ENCODE measurements at places on chromosomes 1 and 21. TPM values are rescaled to one million over a fixed set of nuclear protein-coding genes. Genes with fewer than 3 reads are reported as not detected.

The CHIA gene
- total RNA-seq, result not detected

The ELF3 gene
- total RNA-seq, result 1.9 TPM

The ALX3 gene
- total RNA-seq, result not detected

The GNAT2 gene
- total RNA-seq, result not detected

The GPR3 gene
- 0.51 TPM for total RNA-seq

The PFKFB2 gene
- total RNA-seq, result 11.1 TPM

The TAS1R1 gene
- total RNA-seq, result not detected

The KCNJ6 gene
- total RNA-seq, result not detected

The FCN3 gene
- total RNA-seq, result 51.9 TPM

The NR1I3 gene
- total RNA-seq, result not detected

The KCNC4 gene
- 12.8 TPM for total RNA-seq

The TMEM82 gene
- not detected for total RNA-seq

The DISP3 gene
- not detected for total RNA-seq

The FCAMR gene
- total RNA-seq, result not detected

DNA sequence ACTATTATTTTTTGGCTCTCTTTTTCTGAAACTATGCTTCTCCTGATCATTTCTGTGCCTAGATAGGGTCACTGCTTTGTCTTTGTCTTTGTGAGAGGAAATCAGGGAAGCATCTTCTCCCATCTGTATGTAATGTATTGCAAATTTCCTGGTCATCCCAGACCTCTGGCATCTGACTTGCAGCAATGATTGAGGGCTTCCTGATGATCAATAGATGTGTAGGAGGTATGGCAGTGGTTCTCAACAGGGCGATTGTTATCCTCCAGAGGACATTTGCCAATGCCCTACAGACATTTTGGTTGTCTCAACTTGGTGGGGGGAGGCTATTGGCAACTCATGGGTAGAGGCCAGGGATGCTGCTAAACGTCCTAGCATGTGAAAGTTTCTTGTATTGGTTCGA lies 64.7 kb downstream of the RGL1 start:
- no peak for DNase-seq

- no peak for DNase-seq
These were observed 27.2 kb downstream of the SYT6 start for GRCh38 chr1:114126261-114127095.

DNA sequence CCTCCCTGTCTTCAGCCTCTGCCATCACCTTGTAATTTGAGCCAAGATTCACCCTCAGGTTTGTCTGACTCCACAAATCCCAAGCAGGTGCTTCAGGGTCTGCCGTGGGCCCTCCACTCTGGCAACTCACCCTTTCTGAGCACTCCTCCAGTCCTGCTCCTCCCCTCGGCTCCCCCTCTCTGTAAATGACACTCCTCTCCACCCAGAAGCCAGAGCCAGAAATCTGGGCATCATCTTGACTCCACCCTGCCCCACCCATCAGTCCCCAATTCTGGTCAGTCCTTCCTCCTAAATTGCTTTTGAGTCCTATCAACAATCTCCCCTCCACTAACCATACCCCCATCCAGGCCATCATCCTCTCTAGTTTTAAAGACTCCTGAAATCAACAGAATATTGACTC lies 40.5 kb downstream of the RCSD1 start:
- DNase-seq, result no peak

DNA sequence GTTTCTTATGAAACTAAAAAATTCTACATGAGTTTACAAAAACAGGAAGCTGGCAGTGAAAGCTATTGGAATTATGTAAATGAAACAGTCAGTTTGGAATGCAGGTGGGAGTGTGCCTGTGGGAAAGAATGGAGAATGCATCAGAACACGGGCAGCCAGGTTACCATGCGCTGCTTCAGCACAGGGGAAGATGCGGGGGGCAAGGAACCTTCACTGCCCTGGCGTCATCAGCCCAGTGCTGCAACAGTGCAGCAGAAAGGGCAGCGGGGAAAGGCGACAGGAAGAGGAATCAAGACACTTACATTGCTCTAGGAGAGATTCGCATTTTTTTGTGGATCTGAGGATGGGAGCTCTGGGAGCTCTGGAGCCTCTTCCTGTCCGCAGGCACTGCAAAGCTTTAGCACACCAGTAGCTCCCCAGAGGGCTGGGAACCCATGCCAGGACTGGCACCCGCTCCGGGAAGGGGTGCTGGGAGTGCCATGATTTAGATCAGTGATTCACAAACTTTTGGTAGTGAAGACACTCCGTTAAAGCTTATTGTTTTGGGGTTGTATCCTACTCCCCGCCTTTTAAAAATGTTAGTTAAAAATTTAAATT lies 64.1 kb upstream of the WDR26 start:
- no peak for DNase-seq

- DNase-seq, result no peak
These were observed 75.9 kb upstream of the CACYBP start for GRCh38 chr1:174923820-174924219.

- no peak for DNase-seq
These were observed 38.5 kb upstream of the ENAH start for GRCh38 chr1:225691377-225691776.

- DNase-seq, result no peak
These were observed 119.4 kb downstream of the CAMTA1 start for GRCh38 chr1:6904476-6905170.

- DNase-seq, result no peak
These were observed 7.0 kb downstream of the AHDC1 start for GRCh38 chr1:27596986-27597385.

- DNase-seq, result no peak
These were observed 38.7 kb upstream of the DESI2 start for GRCh38 chr1:244614113-244614836.

- DNase-seq, result no peak
These were observed 8.8 kb upstream of the TIAM1 start for GRCh38 chr21:31352836-31353235.

- no peak for DNase-seq
These were observed 166.9 kb upstream of the FOXD3 start for GRCh38 chr1:63155437-63155836.

GRCh38 chr21:34878501-34878900 lies 170.6 kb downstream of the RUNX1 start:
- DNase-seq, result no peak

DNA sequence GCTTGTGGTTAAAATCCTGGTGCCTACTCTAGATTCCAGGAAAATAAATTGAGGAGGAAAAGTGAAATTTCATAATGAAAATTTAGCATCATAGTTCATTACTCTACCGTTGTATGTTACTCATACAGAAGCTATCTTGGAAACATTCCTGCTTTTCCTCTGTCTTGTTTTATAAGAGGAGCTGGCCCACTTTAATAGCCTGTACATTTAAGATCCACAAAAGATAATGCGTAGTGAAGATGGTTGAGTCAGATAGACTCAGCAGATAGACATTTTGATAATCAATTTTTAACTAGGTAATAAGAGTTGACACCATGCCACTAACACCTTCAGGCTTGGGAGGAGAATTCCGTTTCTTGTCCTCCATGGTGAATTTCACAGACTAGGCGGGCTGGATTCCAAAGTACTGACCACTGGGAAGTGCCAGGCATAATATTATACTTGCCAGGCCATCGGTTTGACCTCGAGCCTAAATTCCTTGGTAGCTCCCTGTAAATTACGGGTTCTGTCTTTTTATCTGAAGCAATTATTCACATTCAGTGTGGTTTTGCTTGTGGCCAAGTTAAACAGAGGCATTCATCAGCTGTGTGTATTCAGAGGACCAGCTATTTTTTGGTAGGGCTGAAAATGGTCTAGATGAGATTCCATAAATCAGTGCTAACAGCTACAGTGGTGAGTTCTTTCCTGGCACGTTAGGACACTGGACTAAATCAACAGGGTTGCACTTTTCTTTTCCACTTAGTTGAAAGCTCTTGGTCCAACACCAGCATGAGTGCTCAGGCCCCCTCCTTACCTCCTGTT lies 111.9 kb upstream of the KAZN start:
- DNase-seq, result no peak

GRCh38 chr1:14794136-14794768 lies 195.8 kb downstream of the KAZN start:
- DNase-seq, result no peak

DNA sequence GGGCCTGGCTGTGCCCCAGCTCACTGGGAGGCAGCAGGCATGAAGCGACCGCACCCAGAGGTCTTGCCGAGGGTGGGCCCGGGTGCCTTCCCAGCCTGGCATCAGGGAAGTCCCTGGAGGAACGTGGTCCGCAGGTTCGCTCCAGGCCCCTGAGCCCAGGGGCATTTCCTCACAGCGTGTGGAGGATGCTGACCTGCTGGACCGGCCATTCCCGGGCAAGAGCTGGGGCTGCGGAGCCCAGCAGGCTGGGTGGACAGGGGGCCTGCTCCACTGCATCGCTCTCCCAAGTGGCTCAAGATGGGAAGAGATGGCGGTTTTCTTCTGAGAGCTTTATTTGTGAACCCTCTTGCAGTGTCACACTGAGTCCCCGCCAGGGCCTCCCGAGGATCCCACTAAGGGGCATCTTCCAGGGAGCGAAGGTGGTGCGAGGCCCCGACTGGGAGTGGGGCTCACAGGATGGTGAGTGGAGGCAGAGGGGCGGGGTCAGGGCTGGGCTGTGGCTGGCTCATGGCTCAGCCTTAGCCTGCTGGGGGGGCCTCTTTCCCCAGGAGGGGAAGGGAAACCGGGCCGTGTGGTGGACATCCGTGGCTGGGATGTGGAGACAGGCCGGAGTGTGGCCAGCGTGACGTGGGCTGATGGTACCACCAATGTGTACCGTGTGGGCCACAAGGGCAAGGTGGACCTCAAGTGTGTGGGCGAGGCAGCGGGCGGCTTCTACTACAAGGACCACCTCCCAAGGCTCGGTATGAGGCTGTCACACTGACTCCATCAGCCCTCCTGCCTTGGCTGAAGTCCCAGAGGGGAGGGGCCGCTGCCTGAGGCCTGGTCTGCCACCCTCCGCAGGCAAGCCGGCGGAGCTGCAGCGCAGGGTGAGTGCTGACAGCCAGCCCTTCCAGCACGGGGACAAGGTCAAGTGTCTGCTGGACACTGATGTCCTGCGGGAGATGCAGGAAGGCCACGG lies 7.2 kb upstream of the MMP23B start:
- DNase-seq, result no peak

- DNase-seq, result no peak
These were observed 91.1 kb downstream of the NPHP4 start for GRCh38 chr1:5901150-5901549.

GRCh38 chr1:206685334-206685768 lies 646 bp downstream of the MAPKAPK2 start:
- DNase-seq, result no peak

DNA sequence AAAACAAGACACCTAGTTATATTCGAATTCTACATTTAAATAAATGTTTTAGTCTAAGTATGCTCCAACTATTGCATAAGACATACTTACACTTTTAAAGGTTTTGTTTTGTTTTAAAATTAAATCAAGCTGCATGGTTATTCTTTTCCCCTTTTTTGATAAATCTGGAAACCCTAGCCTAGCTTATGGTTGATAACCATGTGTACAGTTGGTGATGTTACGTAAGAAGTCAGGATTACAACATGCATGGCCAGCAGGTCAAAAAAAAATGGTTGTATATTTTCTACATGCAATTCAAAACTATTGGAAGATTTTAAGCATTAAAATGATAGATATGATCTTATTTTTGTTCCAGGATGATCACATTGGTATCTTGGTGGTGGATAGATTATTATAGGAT lies 1600.6 kb downstream of the PLA2G4A start:
- DNase-seq, result no peak

DNA sequence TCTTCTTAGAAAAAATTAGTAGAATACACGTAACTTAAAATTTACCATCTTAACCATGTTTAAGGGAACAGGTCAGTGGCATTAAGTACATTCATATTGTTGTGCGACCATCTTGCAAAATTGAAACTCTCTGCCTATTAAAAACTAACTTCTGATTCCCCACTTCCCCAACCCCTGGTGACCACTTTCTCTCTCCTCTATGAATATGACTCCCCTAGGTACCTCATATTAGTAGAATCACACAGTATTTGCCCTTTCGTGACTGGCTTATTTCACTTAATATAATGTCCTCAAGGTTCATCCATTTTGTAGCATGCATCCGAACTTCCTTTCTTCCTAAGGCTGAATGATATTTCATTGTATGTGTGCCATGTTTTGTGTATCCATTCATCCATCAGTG lies 15.1 kb upstream of the TARBP1 start:
- no peak for DNase-seq

- no peak for DNase-seq
These were observed 35.9 kb downstream of the COL18A1 start for GRCh38 chr21:45440736-45441350.

Measured in mesenteric fat pad (tissue), 1 donor.